ENCODE measurements at places on chromosomes 16 and 17.

DNA sequence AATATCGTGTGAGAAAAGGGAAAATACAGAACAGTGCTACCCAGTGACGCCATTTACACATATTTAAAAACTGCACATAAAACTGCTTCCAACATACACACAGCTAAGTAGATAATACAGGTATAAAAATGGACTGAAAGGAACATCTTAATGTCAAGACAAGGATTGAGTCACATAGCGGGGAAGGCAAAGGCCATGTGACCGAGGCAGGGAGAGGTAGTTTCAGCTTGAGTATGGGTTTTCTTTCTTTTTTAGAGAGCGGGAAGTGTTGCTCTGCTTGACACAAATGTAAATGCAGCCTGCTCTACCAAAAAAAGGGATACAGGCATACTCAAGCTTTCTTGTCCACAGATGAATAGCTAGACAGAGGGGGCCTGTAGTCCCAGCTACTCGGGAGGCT lies 46.5 kb downstream of the SDR42E1 start:
- DNase-seq = no peak

GRCh38 chr16:1054660-1055556 lies 17.6 kb upstream of the SSTR5 start:
- DNase-seq = peak; percentile 47

DNA sequence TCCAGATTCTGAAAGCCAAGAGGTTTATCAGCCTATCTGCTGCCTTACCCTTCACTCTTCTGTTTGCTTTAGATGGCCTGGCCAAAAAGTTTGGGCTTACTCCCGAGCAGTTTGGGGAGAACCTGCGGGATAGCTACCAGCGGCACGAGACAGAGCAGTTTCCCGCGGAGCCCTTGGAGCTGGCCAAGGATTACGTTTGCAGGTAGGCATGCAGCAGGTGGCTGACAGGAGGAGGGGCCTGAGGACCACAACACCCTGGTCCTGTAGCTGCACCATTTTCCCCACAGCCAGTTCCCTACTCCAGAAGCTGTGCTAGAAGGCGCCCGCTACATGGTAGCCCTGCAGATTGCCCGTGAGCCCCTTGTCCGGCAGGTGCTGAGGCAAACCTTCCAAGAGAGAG lies 20.6 kb downstream of the SUPT6H start:
- DNase-seq = no peak

DNA sequence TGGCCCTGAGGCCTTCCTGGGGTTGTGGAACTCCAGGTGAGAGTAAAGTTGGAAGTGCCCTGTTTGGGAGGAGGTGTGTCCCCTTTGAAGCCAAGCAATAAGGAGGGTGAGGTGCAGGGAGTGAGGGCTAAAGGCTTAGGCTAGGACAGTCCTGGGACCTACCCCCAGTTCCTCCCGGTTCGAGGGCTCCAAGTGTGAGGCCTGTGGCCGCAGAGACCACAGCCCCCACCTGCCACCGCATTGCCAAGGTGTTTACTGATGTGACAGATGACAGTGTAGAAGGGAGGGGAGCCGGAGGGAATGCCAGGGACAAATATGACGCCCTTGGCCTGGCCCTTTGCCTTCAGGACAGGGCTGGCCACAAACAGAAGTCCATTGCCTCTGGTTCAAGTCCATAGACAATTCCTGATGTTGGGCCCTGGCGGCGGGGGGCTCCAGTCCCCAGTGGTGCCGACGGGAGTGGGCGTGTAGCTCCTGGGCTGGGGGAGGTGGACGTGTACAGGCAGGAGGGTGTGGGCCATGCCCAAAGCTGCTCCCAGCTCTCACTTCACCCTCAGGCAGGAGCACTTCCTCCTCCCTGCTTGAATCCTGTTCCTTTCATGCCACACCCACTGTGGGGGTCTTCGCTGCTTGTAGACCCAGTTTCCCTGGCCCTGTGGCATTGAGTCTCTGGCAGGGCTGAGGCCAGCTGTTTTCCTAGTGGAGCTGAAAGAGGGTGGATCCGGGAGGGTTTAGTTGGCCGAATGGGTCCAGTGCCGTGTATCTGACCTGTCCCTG lies 3.2 kb downstream of the ADORA2B start:
- no peak for DNase-seq

- DNase-seq = no peak
Measured at GRCh38 chr16:61892531-61892930, 143.7 kb downstream of the CDH8 start.

DNA sequence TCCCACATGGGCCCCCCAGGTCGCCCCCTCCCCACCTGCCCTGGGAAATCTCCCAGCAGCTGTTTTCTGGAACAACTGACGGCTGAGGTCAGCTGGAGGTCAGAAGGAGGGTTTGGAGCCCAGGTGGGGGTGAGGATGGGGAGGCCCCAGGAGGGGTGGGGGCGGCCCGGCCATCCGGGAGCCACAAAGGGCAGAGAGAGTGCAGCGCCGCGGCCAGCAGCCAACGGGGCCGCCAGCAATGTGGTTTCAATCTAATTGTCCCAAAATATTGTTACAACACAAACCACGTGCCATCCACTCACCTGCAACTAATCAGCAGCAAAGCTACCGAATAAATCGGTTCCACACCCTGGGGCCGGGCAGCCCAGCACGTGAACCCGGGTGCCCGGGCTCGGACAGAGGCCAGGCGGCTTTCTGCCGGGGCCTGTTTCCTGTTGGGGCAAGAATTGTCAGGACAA lies 28.3 kb upstream of the SLC38A10 start:
- DNase-seq = no peak

DNA sequence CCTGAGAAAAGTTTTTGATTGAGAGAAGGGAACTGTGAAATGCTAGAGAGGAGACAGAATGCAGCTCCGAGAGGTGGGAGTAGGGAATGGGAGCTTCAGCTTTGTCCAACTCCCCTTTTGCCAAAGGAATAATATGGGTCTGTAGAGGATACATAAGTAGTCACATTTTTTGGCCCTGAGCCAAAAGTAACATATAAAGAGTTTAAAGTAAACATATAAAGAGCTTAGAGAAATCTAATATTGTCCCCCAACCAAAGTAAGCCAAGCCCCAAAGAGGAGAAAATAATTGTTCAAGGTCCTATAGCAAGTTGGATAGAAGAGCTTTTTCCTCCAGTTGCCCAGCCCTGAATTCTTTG lies 215.1 kb downstream of the TMEM114 start:
- DNase-seq = no peak

GRCh38 chr17:42591411-42591810 lies 13.9 kb upstream of the PSMC3IP start:
- no peak for DNase-seq

GRCh38 chr16:80147026-80147655 lies 393.7 kb upstream of the DYNLRB2 start:
- DNase-seq = no peak

- DNase-seq = peak; percentile 80
Measured at GRCh38 chr17:55576996-55577586, 65.8 kb upstream of the SMIM36 start.

DNA sequence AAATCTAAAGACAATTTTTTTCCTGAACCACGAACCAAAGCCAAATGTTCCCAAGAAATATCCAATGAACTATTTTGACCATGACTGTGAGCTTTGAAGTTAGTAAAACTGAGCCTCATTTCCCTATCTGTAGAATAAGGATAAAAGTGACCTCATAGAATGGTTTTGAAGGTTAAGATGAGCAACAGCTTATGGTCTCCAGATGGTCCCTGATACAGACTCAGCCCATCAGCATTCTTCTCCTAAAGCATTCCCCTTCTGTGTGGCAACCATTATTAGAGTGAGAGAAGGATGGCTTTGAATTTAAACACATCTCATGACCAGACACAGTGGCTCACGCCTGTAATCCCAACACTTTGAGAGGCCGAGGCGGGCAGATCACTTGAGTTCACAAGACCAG lies 70.1 kb downstream of the COPRS start:
- DNase-seq = no peak

GRCh38 chr17:15000661-15001060 lies 264.5 kb downstream of the PMP22 start:
- no peak for DNase-seq

- no peak for DNase-seq
Measured at GRCh38 chr16:54817940-54818574, 112.6 kb upstream of the IRX5 start.

GRCh38 chr16:30715750-30716445 lies 16.9 kb downstream of the SRCAP start:
- peak; percentile 63 for DNase-seq

DNA sequence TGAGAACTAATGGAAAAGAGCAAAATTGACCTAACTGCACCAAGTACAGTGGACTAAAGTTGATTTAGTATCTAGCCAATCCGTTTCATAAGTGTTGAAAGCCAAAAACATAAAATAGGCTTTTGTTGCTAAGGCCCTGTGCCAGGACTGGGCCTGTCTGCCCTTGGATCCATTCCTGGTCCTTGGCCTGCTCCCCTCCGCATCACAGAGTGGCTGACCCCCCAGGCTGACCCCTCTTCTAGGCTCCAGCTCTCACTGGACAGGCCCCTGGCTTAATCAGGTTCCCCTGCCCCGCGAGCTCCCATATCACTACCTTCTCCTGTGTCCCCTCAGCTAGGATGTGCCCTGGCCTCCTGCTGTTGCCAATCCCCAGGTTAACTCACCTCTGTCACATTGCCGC lies 313.6 kb upstream of the MYOCD start:
- no peak for DNase-seq

GRCh38 chr16:1590366-1590765 lies 21.5 kb downstream of the IFT140 start:
- DNase-seq = no peak

DNA sequence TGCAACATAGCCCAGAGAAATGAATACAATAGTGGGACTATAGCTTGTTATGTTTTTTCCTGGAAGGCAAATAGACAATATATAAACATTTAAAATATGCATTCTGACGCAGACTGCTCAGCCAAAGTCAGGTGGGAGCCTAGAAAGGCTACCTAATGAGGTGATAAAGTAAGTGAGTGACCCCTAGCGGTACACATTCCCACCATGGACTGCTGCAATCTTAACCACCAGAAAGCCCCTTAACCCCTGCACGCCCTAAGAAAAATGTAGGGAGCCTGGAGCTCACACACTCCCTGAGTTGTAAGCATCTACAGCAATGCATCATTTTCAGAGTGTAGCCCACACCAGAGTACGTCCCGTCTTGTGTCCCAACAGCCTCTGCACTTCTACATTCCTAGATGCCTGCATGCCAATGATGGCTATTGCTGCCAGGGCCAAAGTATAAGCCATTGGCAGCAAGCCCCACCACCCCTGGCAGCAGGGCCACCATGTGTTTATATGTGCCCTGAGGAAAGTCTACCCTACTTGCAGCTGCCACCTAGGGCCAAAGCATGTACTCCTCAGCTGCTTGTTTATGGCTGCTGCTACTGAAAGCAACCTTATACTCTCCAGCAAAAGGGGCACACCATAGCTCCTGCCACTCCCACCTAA lies 127.6 kb downstream of the KIF2B start:
- no peak for DNase-seq

DNA sequence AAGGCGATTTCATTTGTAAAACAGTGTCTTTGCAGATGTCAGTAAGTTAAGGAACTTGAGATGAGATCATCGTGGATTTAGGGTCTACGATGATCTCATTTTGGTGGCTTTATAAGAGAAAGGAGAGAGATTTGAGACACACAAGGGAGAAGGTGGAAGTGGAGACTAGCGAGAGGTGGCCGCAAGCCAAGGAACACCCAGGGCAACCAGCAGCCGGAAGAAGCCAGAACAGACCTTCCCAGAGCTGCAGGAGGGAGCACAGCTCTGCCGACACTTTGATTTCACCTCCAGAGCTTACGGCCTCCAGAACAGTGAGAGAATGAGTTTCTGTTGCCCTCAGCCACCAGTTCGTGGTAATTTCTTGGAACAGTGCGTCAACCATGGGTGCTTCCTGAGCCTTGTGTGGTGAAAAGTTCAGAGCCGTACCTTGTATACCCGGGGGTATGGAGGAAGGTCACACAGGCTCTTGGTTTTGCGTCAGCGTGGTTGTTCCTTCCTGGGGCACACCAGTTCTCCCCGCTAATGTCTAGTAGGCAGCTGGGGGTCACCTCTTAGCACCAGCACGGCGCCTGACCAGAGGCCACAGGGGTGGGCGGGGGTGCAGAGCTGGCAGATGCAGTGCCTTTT lies 12.9 kb upstream of the SEC14L1 start:
- DNase-seq = peak; percentile 87
